SHP77 treated with DMSO at 0.1 percent for 48 hours (cell line): ENCODE measurements at places on chromosomes 2 and 18.

DNA sequence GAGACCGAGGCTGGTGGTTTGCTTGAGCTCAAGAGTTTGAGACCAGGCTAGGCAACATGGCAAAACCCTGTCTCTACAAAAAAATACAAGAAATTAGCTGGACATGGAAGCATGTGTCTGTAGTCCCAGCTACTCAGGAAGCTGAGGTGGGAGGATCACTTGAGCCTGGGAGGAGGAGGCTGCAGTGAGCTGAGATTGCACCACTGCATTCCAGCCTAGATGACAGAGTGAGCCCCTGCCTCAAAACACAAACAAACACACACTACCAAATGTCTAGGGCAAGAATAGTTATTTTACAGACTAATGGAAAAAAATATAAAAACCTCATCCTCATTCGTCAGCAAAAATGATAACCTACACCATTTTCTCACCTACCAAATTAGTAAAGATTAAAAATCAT, 15.3 kb downstream of the BUB1 start:
- no peak for DNase-seq

DNA sequence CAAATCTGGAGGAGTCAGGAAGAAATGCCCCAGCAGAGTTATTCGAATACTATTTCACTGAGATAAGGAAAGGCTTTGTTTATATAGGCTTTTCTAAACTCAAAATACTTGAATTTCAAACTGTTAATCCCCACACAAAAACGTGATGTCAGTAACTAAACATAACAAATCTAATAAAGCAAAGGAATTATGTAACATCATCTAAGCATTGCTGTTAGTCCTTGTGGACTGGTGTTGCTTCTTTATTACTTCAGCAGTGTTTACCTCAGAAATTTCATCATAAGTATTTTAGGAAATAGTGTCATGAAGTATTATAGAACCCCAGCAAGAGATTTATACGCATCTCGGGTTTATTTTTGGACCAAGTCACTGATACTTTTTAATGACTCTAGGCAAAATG, 19.7 kb upstream of the SANBR start:
- DNase-seq: no peak

GRCh38 chr2:66364495-66365333, 70.2 kb upstream of the MEIS1 start:
- no peak for DNase-seq

GRCh38 chr2:238784671-238785527, 63.0 kb upstream of the TWIST2 start:
- peak; percentile 12 for DNase-seq

DNA sequence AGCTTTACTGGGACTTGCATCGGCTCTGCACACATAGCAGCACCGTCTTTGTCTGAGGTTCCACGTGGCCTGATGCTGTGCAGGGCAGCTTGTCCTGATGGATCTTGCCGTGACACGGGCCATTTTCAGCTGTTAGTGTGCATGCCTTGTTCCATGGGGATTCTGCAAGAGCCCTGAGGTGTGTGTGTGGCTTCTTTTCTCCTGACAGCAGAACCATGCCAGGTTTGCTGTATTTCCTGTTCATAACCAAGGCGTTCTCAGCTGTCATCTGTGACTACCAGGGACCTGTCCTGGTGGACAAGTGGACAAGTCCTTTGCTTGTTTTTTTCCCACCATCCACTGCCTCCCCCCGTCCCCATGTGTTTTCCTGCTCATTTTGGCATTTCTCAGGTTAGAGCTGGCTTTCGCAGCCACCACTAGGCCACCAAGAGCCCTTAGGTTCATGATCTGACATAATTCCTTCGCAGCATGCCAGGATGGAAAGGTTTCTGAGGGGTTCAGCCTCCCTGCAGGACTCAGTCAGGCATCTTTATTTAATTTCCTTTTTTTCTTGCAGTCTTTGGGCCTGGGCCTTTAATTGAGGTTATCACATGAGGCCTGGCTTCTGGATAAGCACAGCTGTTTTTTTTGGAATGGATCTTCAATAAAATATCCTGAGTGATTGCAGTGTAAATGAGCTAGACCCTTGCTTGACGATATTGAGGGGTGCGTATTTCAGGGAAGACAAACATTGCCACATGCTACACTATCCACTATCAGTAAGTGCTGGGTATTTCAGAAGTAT, 139.4 kb downstream of the NCK2 start:
- no peak for DNase-seq

GRCh38 chr2:73994178-73994831, 9.6 kb downstream of the TET3 start:
- DNase-seq: no peak

DNA sequence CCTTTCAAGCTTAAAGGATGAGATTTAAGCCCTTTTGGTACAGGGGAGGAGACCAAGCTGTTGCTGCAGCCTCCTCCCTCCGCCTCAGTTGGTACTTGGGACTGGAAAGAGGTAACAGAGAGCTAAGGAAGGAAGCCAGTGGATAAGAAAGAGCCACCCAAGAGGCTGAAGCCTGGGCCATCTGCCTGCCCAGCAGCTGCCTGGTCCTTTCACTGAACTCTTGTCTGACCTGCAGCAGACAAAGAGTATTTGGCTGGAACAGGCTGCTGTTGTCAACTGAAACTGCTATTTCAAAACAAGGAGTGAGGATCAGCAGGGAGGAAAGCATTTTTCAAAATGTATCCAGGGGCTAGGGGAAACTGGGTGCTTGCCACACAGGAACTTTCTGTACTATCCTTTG, 30.3 kb downstream of the TNS1 start:
- DNase-seq: no peak

DNA sequence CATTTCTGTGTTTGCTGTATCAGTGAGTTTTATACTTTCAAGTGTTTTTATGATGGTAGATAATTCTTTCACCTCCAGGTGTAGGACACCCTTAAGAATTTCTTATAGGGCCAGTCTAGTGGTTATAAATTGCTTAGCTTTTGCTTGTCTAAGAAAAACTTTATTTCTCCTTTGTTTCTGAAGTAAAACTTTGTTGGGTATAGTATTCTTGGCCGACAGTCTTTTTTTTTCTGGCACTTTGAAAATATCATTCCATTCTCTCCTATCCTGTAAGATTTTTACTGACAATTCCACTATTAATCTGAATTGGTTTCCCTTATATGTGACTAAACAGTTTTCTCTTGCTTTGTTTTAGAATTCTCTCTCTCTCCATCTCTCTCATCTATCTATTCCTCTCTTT, 118.7 kb upstream of the LRRTM4 start:
- DNase-seq: no peak

DNA sequence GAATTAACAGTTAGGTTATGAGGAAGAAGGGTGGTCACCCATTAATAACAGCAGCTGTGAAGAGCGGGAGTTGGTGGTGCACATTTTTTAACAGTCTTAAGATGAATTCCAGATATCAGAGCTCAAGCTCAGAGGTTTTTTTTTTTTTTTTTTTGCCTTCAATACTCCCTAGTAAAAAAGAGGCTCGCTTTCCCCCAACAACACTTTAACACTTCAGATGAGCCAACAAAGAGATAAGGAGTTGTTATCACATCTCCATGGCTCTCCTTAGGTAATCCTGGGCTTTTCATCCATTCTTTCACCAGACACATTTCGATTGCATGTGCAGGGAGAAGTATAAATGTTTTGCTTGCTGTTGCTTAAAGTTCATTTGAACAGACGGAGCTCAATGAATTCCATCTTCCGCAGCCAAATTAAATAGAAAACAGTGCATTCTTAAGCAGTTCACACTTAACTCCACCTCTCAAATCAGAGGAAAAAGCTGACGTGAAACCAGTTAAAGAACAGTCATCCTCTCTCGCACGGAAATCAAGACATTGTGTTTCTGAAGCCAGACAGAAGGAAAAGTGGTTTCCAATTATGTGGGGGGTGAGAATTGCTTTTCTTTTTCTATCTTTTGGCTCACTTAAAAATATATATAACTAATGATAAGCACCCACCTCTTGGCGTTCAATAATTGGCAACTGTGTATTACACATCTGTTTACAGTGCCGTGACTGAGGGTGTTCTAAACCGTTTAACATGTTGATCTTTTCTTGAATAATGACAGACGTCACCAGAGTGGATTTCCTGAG, 118.2 kb downstream of the ZNF521 start:
- no peak for DNase-seq

DNA sequence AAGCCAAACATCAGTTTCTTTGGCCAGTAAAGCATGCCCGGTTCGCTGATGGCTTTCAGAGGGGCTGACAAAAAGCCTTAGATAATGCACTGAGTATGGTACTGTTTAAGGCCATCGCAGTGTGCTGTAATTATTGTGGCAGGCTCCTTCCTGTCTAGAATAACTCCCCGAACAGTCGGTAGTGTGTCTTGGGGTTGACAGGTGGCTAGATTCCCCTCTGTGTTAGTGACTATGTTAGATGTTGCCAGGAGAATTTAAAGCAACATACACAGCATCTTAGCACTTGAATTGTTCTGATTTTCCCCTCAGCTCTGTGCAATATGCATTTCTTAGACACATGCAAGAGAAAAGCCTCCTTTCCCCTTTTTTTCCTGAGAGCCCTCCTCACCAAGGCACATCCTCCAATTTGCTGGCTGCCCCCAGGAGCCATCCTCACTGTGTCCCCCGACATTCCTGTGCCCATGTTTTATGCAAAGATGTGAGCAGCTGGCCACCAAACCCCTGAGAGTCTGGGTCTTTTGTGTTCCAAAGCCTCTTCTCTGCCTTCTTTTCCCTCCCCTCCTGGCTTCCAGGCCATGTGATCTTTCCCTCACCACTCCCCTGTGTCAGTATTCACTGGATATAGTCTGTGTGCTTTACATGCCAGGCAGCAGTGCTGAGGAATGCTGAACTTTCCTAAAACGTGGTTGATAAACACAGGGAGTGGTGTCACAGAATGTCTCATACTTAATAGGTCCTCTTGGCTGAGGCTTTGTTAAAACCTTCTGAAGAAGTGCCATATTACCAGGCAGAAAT, 331.5 kb downstream of the HRH4 start:
- no peak for DNase-seq

GRCh38 chr18:50973367-50974126, 5.7 kb downstream of the ELAC1 start:
- no peak for DNase-seq

GRCh38 chr2:161745866-161746614, 121.8 kb downstream of the SLC4A10 start:
- DNase-seq: no peak

- no peak for DNase-seq
These were observed 7.1 kb downstream of the ANO7 start for GRCh38 chr2:241195506-241196130.

DNA sequence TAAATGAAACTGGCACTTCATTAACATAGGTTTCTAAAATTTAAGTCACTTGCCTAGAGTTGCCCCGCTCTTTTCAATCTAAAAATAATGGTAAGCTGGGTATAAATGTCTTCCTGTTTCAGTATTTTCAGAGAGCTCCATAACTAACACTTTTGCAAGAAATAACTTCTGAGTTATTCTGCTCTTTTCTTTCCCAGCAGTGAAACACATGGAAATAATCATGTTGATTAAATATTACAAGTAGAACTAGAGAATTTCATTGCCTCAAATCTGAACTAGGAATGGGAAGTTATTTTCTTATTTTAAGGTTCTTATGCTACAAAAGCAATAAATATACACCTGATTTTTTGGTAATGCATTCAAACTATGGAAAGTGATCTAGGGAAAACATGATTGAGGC, 257.4 kb downstream of the IKZF2 start:
- DNase-seq: no peak

DNA sequence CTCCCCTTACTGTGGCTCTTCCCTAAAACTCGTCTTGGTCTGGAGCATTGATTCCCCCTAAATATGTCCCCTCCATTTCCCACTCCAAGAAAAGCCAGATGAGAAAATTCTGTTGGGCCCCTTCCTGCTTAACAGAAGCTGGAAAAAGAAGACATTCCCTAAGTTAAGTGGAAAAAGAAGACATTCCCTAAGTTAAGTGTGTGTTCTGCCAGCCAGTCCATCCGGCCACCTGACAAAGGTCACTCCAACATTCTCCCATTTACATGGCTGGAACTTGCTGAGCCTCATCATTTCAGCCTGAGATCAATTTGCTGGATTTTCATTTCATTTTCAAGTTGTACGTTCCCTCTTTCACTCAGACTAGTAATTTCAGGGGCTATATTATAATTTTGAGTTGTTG, 52.0 kb downstream of the LYPD1 start:
- DNase-seq: no peak

- DNase-seq: no peak
These were observed 107.4 kb upstream of the ACAA2 start for GRCh38 chr18:49920731-49921130.

GRCh38 chr2:38409156-38410102, 32.4 kb upstream of the ATL2 start:
- DNase-seq: no peak

- no peak for DNase-seq
These were observed 628.7 kb upstream of the PIK3C3 start for GRCh38 chr18:41326311-41326710.

DNA sequence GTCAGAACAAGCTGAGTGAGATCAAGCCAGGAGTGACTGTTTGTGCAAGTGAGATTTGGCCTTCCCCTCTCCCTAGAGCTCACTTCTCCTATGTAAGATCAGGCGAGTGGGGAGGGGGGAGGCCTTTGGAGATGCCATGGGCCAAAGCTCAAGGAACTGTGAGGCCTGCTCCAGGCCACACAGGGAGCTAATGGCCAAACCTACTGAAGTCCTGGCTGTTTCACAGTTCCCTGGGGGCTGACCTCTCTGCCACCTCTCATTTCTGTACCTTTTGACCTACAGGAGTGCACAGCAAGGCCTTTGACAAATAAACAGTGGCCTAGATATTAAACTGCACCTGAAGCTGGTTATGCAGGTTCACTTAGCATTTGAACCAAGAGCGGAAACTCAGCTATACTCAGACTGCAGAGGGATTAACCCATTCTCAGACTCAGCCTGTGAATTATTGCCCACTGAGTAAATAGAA, 235.0 kb upstream of the NT5C1B start:
- no peak for DNase-seq

DNA sequence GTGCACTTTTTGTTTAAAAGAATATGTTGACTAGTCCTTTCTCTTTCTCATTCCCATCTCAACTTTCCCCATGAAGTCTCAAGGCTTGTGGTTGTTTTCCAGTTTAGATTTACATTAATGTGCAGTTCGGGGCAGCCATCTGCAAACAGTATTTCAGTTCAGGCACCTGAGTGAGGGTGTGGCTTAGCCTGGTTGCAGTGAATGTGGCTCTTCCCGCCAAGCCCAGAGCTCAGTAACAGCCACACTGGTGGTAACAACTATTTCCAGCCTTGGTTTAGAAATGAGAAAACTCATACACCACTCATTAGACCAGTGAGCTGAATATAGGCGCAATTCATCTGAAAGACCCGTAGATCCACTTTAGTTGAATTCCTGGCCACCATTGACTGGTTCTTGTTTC, 394.3 kb downstream of the CMPK2 start:
- DNase-seq: no peak

DNA sequence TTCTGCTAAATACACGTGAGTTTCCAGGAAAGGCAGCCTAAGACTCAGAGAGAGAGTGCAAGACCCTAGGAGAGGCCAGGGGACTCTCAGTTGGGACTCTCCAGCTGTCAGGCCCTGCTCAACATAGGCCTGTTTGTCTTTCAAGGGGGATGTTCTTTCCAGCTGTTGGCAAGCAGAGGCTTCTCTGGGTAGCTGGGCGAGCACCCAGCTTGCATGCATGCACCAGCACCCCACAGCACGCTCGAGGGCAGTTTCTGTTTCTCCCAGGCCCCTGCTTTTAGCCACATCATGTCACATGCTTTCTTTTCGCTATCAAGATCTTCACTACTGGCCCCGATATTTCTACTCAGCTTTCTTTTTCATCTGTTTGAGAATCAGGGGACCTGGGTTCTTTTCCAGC, 479.3 kb upstream of the HS6ST1 start:
- no peak for DNase-seq

- no peak for DNase-seq
These were observed 5.7 kb upstream of the MARCO start for GRCh38 chr2:118936306-118936705.
